Renal cortical epithelial cell (primary cell): ENCODE measurements at places on chromosomes 16 and 17. TPM values are rescaled to one million over a fixed set of nuclear protein-coding genes. Genes with fewer than 3 reads are reported as not detected.

Gene KRTAP17-1
- not detected in 2 replicates for total RNA-seq

Gene ZC3H7A
- 34.2 and 77.0 TPM in 2 replicates for total RNA-seq

Gene CCL16
- total RNA-seq, result not detected in 2 replicates

Gene KCNH6
- total RNA-seq, result 0.05 TPM in 1 of 2 replicates, not detected in the other

- peak; percentile 38 for DNase-seq
These were observed 112.0 kb upstream of the HAS3 start for GRCh38 chr16:68993456-68993855.

- DNase-seq, result no peak
These were observed 794 bp upstream of the CPNE7 start for GRCh38 chr16:89574681-89575246.

DNA sequence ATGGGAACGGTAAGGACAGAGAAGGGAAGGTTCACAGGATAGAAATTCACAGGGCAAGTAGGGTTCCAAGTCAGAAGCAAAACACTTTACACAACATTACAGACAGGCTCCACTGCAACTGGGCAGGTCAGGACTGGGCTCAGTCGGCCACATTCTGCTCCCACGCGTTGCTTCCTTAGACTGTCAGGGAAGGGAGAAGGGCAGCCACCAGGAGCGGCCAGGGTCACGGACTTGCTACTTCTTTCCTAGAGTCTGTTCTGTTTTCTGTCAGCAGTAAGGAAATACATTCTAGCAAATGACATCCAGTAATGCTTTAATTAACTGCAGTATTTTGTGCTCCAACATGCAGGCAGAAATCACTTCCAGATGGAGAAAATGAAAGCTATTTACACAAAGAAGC is 160.3 kb upstream of the RPH3AL start:
- DNase-seq, result no peak

DNA sequence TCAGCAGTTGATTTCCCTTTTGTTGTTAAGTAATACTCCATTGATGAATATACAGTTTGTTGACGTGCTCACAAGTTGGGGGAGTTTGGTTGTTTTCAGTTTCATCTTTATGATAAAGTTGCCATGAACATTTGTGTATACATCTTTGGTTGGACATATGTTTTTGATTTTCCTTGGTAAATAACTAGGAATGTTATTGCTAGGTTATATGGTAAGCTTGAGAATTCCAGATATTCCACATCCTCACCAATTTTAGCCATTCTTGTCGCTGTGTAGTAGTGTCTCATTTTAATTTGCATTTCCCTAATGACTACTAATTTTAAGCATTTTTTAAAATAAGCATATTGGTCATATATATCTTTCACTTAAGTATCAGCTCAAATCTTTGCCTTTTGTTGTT is 55.0 kb upstream of the RASL10B start:
- no peak for DNase-seq

GRCh38 chr17:82447876-82448275 is 2.7 kb downstream of the CYBC1 start:
- no peak for DNase-seq

GRCh38 chr17:49516180-49516579 is 21.1 kb downstream of the NGFR start:
- DNase-seq, result peak; percentile 23

DNA sequence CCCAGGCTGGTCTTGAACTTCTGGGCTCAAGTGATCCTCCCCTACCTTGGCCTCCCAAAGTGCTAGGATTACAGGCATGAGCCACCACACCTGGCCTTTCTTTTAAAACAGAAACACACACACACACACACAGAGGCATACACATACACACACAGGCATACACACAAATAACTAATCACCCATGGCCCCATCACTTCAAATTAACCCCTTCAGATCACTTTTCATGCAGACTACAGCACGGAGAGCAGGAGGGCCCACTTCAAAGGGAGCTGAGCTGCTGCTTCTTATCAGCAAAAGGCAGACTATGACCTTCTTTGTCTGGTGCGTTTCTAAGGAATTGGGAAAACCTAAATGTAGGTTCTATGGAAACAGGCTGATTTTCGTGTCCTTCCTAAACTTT is 1.9 kb downstream of the CLCN7 start:
- DNase-seq, result no peak

DNA sequence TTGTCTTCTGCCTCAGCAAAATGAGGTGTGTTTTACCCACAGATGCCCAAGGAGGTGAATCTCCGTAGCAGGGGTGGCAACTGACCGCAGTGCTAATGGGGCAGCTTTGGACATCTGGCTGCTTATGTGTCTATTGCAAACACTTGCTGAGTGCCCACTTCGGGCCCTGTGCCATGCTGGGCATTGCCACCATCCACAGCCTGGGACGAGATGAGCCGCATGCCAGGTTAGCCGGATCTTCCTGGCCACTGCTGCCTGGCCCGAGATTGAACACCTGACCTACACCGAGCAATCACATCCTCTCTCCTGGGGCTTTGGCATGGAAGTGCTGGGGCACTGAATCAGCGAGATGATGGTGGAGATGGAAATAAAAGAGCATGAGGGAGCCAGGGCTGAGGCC is 238.7 kb downstream of the GSG1L start:
- DNase-seq, result no peak

DNA sequence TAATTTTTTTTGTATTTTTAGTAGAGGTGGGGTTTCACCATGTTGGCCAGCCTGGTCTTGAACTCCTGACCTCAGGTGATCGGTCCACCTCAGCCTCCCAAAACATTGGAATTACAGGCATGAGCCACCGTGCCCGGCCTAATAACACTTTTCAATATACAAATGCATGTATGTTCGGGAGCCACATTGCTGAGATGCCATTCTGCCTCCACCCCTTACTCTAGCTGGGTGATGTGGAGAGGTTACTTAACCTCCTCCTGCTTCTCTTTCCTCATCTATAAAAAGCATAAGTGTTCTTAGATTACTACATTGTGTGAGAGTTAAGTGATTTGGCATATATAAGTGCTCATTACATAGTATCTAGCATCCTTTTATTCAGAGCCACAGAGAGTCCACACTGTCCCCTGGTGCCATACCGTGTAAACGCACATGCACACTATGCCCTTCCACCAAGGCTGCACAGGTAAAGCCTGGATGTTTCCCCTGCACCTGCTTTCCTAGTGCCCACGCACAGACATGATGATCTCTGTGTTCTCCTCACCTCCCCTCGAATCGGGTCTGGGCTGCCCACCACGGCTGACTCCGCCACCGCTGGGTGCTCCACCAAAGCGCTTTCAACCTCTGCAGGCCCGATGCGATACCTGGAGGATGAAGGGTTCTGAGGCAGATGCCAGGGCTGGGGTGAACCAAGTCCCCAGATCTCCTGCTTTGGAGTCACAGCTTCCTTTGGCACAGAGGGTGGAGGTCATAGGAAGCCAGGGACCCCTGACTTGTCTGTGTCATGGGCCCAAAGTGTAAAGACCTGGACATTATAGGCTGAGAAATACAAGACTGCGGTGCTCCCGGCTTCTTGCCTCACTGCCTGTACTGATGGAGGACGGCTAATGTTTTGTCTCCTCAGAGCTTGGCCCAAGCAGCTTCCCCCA is 49.0 kb upstream of the ACSM2B start:
- DNase-seq, result no peak

DNA sequence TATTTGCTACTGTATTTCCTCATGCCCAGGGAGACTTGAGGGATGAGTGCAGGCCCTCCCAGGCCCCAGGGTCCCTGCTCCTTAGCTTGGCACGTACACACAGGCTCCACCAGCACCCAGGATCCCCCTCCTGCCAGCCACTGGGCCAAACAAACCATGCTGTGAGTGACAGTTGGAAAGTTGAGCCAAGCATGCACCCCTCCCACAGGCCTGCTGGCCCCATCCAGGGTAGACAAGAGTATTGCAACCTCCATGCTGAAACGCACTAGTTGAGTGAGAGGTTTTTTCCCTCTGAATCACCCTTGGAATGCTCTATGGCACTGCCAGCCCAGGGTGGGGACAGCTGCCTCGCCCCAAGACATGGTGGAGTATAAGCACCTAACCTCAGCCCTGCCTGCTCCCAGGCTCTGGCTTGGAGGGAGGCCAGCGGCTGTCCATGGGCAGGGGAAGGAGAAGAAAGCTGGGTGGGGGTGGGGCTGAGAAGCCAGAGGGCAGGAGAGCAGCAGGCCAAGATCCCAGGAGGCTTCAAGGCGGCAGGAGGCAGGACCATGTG is 49.6 kb downstream of the PITPNM3 start:
- DNase-seq, result peak; percentile 87

DNA sequence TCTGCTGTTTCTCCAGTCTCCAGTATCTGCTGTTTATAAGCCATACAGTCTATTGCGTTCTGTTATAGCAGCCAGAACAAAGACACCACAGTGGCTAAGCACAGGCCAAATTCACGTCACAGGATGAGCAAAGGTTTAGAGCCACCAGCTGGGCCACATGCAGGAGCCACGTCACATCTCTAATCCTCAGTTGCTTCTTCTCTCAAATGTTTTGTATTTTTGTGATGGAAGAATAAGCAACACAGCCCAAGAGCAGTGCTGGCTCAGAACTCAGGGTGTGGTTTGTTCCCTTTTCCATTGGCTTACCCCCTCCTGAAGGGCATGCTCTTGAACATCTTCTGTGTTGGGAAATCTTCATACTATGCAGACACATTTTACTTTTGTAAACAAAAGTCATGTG is 309.4 kb upstream of the CDH5 start:
- DNase-seq, result no peak

DNA sequence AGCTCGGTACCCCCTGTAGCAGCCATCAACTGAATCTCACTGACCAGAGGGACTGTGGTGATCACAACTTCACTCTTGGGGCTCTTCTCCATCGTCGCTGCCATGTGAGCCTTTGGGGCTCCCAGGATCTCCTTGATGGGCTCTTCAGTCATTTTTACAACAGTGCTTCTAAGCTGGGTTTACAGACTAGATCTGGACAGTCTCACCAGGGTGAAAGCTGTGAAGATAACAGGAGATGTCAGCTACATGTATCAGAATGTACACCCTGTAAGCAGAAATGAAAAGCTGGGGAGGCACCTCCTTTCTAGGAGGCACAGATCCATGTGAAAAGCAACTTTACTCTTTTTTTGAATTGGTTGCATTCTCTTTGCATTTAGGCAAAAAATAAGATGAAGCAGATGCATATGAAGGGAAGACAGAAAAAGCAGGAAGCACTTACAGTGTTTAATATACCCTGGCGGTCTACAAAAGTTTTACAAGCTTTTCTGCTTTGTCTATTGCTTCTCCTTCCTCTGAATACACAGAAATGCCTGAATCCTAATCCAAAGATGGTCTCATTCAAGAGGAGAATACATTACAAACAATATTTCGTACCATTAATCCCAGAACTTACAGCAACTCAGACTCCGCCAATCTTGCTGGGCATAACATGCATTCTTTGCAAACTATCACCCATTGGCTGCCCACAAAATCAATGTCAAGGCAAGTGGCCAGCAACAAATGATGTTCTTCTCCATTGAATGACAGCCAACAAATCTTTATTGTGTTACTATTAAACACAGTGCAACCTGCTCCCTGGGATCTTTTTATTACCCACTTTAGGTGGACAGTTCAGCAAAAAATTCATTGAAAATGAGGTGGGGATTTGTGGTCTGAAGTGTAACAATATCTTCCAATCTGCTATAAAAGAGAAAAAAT is 1.5 kb downstream of the TMEM100 start:
- DNase-seq, result no peak

DNA sequence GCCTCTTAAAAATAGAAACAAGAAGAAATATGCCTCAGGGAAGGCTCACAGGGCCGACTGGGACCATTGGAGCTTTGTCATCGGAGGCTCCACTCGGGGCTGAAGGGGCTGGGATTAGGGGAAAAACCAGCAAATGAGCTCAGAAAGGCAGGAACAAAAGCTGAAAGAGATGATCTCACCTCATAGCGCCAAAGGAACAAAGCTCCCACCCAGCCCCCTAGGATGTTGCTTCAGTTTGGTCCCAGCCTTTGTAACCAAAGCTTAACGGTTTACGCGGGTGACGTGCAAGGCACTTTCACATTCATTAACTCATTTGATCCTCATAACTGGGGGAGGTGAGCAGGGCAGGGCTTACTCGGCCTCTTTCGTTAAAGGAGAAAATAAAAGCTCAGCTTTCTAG is 168.5 kb upstream of the DYNLRB2 start:
- no peak for DNase-seq

DNA sequence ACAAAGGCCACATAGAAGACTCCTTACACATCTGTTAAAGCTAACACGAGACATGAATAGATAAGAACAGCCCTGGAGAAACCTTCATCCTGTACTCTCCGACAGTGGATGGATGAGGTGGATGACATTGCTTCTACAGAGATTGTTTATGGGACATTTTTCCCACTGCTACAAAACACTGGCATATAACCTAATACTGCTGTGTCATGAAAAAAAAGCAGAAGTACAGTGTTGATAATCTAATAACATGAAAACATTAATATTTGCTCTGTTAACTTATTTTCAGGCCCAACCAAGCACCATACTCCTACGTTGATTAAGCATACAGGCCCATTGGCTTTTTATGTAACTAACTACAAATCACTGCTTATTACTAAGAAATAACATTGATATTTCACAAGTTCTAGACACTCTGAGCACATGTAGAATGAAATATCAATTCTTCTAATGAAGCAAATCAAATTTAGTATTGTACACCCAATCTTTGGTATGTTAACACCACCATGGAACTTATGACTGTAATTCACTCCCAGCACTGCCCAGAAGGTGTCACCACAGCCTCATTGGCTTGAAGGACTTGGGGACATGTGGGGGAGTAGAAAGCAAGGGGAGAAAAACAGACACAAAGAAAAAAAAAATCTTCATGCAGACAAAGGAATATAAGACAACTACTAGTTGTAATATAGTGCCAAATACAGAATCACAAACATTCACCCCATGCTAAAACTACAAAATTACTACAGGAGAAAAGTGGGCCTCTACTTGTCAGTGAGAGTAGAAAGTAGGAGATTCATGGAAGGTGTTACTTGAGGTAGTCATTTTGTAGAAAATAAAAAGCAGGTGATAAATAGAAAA is 330.0 kb upstream of the PMFBP1 start:
- DNase-seq, result peak; percentile 70

GRCh38 chr16:117379-118365 is 20.8 kb downstream of the NPRL3 start:
- DNase-seq, result no peak

DNA sequence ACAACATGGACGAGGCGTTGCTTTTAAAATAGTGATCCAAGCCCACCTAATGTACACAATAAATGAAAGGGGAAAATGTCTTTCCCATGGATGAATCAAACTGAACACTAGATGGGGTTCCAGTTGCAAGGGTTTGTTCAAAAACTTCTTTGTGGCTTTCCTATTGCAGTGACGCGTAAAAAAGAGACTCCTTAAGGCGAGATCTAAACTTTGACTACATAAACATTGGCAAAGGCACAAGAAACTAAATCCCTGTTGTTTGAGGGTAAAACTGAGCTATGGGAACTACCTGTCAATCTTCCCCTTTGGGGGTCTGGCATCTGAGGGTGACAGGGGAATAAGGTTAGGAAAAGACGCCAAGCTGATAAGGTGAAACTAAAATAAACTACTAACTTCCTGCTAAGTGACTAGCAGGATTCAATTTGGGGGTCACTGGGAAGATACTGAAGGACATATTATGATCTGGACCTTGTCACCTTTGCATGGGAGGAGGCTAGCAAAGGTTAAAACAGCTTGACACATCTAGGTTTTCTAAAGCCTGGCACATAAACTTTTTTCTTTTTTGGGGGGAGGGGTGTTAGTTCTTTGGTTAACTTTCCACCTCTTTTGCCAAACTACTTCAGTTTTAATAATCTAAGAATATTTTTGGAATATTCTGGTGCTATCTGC is 4.7 kb downstream of the SALL1 start:
- peak; percentile 70 for DNase-seq
